ENCODE measurements at places on chromosomes 3 and 15.

DNA sequence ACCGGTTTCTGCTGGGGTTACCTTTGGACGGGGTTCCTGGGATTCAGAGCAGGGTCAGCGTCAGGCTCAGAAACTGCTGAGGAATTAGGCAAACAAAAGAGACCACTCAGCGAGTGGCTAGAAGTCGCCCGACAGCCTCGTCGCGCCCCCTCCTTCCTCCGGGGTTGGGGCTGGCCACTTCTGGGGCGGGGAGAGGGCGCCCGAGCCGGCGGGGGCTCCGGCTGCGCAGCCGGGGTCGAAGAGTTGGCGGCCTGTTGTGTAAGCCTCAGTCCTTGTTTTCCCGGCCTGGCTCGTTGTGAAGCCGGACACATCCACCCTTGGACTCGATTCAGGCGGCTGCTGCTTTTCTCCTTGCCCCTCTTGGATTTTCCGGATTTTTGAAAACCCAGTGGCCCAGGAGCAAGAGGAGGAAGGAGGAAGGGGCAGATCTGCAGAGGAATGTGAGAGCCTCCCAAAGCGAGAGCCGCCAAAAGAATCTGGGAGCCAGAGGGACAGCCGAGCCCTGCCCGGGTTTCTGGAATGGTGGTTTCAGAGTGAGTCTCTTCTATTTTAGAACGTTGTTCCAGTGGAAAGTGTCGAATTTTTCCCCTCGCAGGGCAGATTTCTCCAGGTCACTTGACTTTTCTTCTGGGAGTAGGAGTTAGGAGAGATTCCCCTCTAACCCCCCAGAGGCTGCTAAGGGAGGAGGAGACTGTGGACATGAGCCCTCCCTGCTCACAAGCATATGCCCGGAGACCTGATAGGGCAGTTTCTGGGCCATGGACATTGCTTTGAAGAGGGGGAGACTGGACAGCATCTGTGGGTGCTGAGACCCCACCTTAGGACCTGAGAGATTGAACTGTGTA is 666 bp downstream of the SNX33 start:
- H3K27me3 ChIP-seq: no peaks in the 10 kb centered on the region
- no peaks in the 10 kb centered on the region for H3K36me3 ChIP-seq
- H3K4me1 ChIP-seq: peaks cover 60% of the 10 kb centered on the region
- H3K4me3 ChIP-seq: peak overlapping the region; percentile 74
- DNase-seq: peak; percentile 56

GRCh38 chr3:39783680-39784079 is 25.7 kb upstream of the MYRIP start:
- no peaks in the 10 kb centered on the region for H3K4me1 ChIP-seq
- no peak overlapping the region for H3K4me3 ChIP-seq
- no peak for DNase-seq
- no peaks in the 10 kb centered on the region for H3K36me3 ChIP-seq
- H3K27me3 ChIP-seq: no peaks in the 10 kb centered on the region
- H3K27ac ChIP-seq: no peak overlapping the region

DNA sequence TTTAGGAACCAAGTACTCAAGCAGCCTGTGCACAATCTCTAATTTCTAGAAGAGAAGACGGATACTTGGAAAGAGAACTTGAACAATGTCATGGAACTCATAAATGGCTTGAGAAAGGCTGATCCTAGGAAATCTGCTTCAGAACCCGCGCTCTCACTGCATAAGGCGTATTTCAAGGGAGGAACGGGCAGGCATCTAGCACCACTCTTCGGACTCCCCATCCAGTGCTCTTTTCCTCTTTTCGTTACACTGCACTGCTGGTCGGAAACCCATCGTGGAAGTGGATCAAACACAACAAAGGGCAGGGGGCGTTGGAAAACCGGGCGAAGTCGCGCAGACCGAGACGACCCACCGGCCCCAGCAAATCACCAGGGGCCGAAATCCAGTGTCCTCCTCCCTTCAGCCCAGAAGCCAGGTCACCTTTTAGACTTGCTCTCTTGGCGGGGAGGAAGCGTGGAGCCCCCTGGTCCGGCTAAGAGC is 539 bp upstream of the TLNRD1 start:
- H3K4me3 ChIP-seq: peak overlapping the region; percentile 55
- no peaks in the 10 kb centered on the region for H3K27me3 ChIP-seq
- peak overlapping the region; percentile 97 for H3K27ac ChIP-seq
- no peak for DNase-seq
- H3K36me3 ChIP-seq: no peaks in the 10 kb centered on the region
- peaks cover 37% of the 10 kb centered on the region for H3K4me1 ChIP-seq

- H3K4me3 ChIP-seq: no peak overlapping the region
- no peak overlapping the region for H3K27ac ChIP-seq
- H3K4me1 ChIP-seq: no peaks in the 10 kb centered on the region
- H3K36me3 ChIP-seq: no peaks in the 10 kb centered on the region
These were observed 8.4 kb upstream of the CMTM7 start for GRCh38 chr3:32383136-32383711.

DNA sequence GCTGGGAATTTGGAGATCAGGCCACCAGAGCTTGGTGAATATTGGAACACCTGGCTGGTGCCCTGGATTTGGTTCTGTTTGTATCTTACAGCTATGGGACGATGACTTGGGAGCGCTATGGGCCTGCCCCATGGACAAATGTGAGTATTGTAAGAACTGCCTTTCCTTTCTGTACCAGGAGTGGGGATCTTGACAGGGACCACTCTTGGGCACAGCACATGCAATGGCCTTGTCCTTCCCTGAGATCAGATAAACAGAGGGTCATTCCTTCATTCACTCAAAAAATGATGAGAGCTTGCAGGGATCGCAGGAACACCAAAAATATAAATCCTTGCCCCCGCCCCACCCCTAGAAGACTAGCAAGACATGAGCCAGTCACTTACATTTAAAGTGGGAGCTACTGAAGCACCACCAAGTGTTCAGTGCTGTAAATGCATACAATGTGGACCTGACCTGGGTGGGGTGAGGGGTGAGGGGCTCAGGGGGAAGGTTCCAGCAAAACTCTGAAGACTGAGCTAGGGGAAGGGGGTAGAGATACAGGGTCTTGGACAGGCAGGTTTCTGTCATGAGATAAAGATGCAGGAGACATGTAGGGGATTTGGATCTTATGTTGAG is 2.7 kb upstream of the CRELD1 start:
- H3K4me1 ChIP-seq: peaks cover 33% of the 10 kb centered on the region
- no peaks in the 10 kb centered on the region for H3K27me3 ChIP-seq
- no peak for DNase-seq
- no peak overlapping the region for H3K27ac ChIP-seq
- no peaks in the 10 kb centered on the region for H3K36me3 ChIP-seq

DNA sequence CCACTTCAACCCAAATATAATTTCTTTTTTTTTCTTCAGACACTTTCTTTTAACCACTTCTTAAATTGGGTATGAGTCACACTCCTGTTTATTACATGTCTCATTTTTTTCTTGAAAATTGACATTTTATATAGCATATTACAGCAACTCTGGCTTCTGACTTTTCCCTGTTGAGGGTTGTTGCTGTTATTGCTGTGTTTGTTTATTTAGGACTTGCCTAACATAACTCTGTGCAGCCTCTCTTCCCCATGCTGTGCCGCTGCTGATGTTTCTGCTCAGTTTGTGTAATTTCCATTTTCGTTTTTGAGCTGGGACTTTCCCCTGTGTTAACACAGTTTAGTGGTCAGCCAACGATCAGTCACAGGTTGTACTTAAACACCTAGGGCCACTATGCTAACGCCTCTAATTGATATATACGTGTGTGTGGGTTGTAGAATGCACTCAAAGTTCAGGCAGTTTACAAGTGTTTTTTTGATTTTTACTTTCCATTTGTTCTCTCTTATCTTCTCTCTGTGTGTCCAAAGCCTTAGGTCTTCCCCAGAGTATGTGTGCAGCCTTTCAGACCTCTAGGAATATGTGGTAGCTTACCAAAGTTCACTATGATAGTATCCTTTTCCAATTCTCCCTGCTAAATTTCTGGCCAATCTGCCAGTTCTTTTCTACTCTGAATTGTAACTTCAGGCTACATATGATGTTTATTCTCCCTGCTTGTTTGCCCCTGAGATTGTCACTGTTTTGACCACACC is 337.2 kb downstream of the ZBTB20 start:
- no peak overlapping the region for H3K27ac ChIP-seq
- no peak overlapping the region for H3K4me3 ChIP-seq
- no peaks in the 10 kb centered on the region for H3K36me3 ChIP-seq
- DNase-seq: no peak
- H3K4me1 ChIP-seq: no peaks in the 10 kb centered on the region

DNA sequence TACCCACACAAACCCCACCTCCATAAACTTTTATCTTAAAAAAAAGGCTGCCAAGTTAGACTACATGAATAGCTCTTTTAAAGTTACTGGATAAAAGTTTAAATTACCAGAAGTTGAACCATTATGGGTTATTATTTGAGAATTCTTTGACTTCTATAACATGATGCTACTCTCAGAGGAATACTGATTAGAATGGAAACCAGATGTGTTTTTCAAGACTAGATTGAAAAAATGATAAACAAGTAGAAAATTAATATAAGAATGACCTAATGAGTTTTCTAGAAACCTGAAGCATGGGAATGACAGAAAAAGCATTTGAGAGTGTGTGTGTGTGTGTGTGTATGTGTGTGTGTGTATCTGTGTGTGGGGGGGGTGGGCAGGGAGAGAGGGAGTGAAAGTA is 12.4 kb upstream of the FGF7 start:
- no peak for DNase-seq
- H3K4me3 ChIP-seq: no peak overlapping the region
- no peaks in the 10 kb centered on the region for H3K36me3 ChIP-seq
- H3K4me1 ChIP-seq: no peaks in the 10 kb centered on the region

- no peak for DNase-seq
- peak overlapping the region; percentile 75 for H3K4me3 ChIP-seq
- H3K27me3 ChIP-seq: no peaks in the 10 kb centered on the region
These were observed 814 bp upstream of the TEX264 start for GRCh38 chr3:51670053-51670822.

GRCh38 chr3:151579571-151580270 is 118.9 kb upstream of the IGSF10 start:
- H3K36me3 ChIP-seq: no peaks in the 10 kb centered on the region
- no peaks in the 10 kb centered on the region for H3K4me1 ChIP-seq
- no peaks in the 10 kb centered on the region for H3K27me3 ChIP-seq
- no peak for DNase-seq
- H3K27ac ChIP-seq: no peak overlapping the region
- H3K4me3 ChIP-seq: no peak overlapping the region

DNA sequence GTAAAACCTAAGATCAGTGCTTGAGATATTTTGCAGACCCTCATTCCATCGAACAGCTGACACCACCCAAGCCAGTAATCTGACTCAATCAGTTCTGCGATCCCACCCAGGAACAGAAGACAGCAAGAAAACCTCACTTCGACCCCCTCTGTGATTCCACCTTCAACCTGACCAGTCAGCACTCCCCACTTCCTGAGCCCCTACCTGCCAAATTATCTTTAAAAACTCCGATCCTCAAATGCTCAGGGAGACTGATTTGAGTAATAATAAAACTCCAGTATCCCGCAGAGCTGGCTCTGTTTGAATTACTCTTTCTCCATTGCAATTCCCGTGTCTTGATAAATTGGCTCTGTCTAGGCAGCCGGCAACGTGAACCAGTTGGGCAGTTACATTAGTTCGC is 25.7 kb upstream of the CLDN16 start:
- no peaks in the 10 kb centered on the region for H3K4me1 ChIP-seq
- no peaks in the 10 kb centered on the region for H3K36me3 ChIP-seq
- H3K27ac ChIP-seq: no peak overlapping the region
- H3K27me3 ChIP-seq: no peaks in the 10 kb centered on the region
- no peak overlapping the region for H3K4me3 ChIP-seq

GRCh38 chr3:16536996-16537395 is 23.5 kb upstream of the RFTN1 start:
- no peak overlapping the region for H3K27ac ChIP-seq
- H3K36me3 ChIP-seq: no peaks in the 10 kb centered on the region
- no peaks in the 10 kb centered on the region for H3K27me3 ChIP-seq
- no peak overlapping the region for H3K4me3 ChIP-seq

DNA sequence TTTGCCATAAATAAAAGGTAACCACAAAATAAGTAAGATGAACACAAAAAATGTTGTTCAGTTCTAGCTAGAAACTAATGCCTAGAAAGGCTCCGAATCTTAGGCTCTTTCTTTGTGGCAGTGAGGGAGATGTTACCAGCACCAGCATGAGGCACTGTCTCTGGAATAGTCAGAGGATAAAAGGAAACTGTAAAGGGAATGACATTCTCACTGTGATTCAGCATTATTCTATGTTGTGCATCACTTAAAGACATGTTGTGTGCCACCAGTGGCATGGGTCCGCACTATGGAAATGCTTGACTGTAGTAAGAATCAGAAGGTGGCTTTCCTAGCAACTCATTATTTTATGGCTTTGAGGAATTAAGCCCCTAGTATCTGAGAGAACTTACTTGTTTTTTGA is 70.8 kb downstream of the SEC22A start:
- no peak overlapping the region for H3K27ac ChIP-seq
- peaks cover 2% of the 10 kb centered on the region for H3K36me3 ChIP-seq
- no peaks in the 10 kb centered on the region for H3K27me3 ChIP-seq
- peaks cover 14% of the 10 kb centered on the region for H3K4me1 ChIP-seq
- no peak overlapping the region for H3K4me3 ChIP-seq

GRCh38 chr3:15756505-15756904 is 41.3 kb downstream of the ANKRD28 start:
- no peaks in the 10 kb centered on the region for H3K36me3 ChIP-seq
- H3K27ac ChIP-seq: no peak overlapping the region
- H3K4me1 ChIP-seq: peaks cover 21% of the 10 kb centered on the region
- no peak for DNase-seq
- H3K27me3 ChIP-seq: no peaks in the 10 kb centered on the region

DNA sequence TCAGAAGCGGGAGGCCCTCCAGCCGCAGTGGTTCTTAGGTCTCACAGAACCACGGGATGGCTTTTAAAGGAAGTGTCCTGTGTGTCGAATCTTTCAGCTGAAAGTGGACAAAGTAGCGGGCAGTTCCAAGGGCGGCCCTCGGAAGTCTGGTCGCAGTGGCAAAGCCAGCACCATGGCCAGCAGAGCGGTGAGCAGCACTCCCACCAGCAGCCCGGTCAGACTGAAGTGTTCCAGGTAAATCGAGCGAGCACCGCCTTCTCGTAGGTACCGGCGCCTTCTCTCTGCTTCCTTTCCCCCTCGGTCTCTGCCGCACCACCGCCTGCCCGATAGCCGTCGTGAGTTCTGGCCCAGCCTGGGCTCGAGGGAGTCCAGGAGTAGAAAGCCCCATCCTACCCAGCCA is 103.6 kb upstream of the ABHD17C start:
- no peak for DNase-seq
- no peaks in the 10 kb centered on the region for H3K36me3 ChIP-seq
- H3K27ac ChIP-seq: no peak overlapping the region

GRCh38 chr3:151843275-151843674 is 29.4 kb downstream of the AADAC start:
- no peak for DNase-seq
- peaks cover 6% of the 10 kb centered on the region for H3K4me1 ChIP-seq
- H3K27me3 ChIP-seq: no peaks in the 10 kb centered on the region
- no peaks in the 10 kb centered on the region for H3K36me3 ChIP-seq
- no peak overlapping the region for H3K4me3 ChIP-seq

DNA sequence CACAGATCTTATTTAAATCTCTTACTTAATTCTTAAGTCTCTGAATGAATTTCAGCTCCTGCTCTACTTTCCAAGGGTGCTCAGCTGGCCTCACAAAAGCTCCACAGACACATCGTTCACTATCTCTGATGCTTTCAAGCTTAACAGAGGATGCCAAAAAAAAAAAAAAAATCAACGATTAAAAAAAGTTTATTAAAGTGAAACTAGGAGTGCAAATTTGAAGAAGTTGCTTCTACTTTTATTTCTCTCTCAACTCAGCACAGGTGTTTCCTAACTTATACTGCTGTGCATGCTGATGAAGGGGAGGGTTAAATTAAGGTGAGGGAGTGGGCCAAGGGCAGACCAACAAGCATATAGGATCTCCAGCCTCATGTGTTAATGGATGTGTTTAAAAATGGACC is 157.2 kb downstream of the TIGIT start:
- H3K36me3 ChIP-seq: no peaks in the 10 kb centered on the region
- no peak overlapping the region for H3K4me3 ChIP-seq
- H3K27me3 ChIP-seq: no peaks in the 10 kb centered on the region
- H3K4me1 ChIP-seq: peaks cover 35% of the 10 kb centered on the region
- peak overlapping the region; percentile 80 for H3K27ac ChIP-seq
